BJ (cell line): ENCODE measurements at places on chromosomes 16 and 17. TPM values are rescaled to one million over a fixed set of nuclear protein-coding genes. Genes with fewer than 3 reads are reported as not detected.

The NOD2 gene
- not detected in 2 replicates for polyA plus RNA-seq

The ASGR1 gene
- 0.56 and 0.59 TPM in 2 replicates for polyA plus RNA-seq

The AIPL1 gene
- not detected in 2 replicates for polyA plus RNA-seq

The TMEM235 gene
- not detected in 2 replicates for polyA plus RNA-seq

The ESRP2 gene
- polyA plus RNA-seq: 0.04 TPM in 2 replicates

The ASGR2 gene
- polyA plus RNA-seq: not detected in 2 replicates

The SOST gene
- polyA plus RNA-seq: not detected in 2 replicates

The ST6GALNAC2 gene
- 0.72 and 0.89 TPM in 2 replicates for polyA plus RNA-seq

The UBB gene
- 3,195 and 3,417 TPM in 2 replicates for polyA plus RNA-seq

The STAT3 gene
- polyA plus RNA-seq: 62.0 and 74.4 TPM in 2 replicates

The CAVIN1 gene
- polyA plus RNA-seq: 607 and 734 TPM in 2 replicates

The CAPNS2 gene
- polyA plus RNA-seq: 0.12 TPM in 1 of 2 replicates, not detected in the other

The OR2C1 gene
- 0.17 TPM in 1 of 2 replicates, not detected in the other for polyA plus RNA-seq

The G6PC1 gene
- polyA plus RNA-seq: not detected in 2 replicates

The MYH3 gene
- polyA plus RNA-seq: 1.3 and 1.8 TPM in 2 replicates

The SOX8 gene
- 0.04 TPM in 2 replicates for polyA plus RNA-seq

The HIGD1B gene
- polyA plus RNA-seq: not detected in 2 replicates

The CACNB1 gene
- 6.6 and 8.5 TPM in 2 replicates for polyA plus RNA-seq

The TP53TG3F gene
- not detected in 2 replicates for polyA plus RNA-seq

The SHISA6 gene
- not detected in 2 replicates for polyA plus RNA-seq

The ATP2C2 gene
- not detected in 2 replicates for polyA plus RNA-seq

The C16orf89 gene
- not detected in 2 replicates for polyA plus RNA-seq

The ATF7IP2 gene
- 2.5 and 3.8 TPM in 2 replicates for polyA plus RNA-seq

The CES1 gene
- polyA plus RNA-seq: 0.39 and 0.69 TPM in 2 replicates

The GP2 gene
- polyA plus RNA-seq: not detected in 2 replicates

The KRT34 gene
- 151 and 156 TPM in 2 replicates for polyA plus RNA-seq

The MT4 gene
- polyA plus RNA-seq: not detected in 2 replicates

The PLA2G10 gene
- not detected in 2 replicates for polyA plus RNA-seq

The MYH2 gene
- 0.34 and 0.43 TPM in 2 replicates for polyA plus RNA-seq

The VMO1 gene
- polyA plus RNA-seq: 0.27 and 0.92 TPM in 2 replicates

The TNP2 gene
- polyA plus RNA-seq: not detected in 2 replicates

The POLR2A gene
- polyA plus RNA-seq: 21.5 and 27.7 TPM in 2 replicates

The KRT12 gene
- polyA plus RNA-seq: not detected in 2 replicates

The NACA2 gene
- 0.15 TPM in 1 of 2 replicates, not detected in the other for polyA plus RNA-seq

The BHLHA9 gene
- not detected in 2 replicates for polyA plus RNA-seq

The ATXN7L3 gene
- polyA plus RNA-seq: 47.0 and 53.9 TPM in 2 replicates

The TEKT1 gene
- not detected in 2 replicates for polyA plus RNA-seq

The KRT39 gene
- polyA plus RNA-seq: not detected in 2 replicates

The CLEC10A gene
- polyA plus RNA-seq: not detected in 2 replicates

The ABCC12 gene
- polyA plus RNA-seq: not detected in 2 replicates

The SLC5A11 gene
- not detected in 2 replicates for polyA plus RNA-seq

The AOC3 gene
- polyA plus RNA-seq: 0.10 and 0.22 TPM in 2 replicates

The SHISA9 gene
- polyA plus RNA-seq: not detected in 2 replicates

The DRG2 gene
- 28.8 and 36.4 TPM in 2 replicates for polyA plus RNA-seq

The TUFM gene
- 77.2 and 118 TPM in 2 replicates for polyA plus RNA-seq

The GRAP gene
- polyA plus RNA-seq: 0.05 and 0.06 TPM in 2 replicates

The HGS gene
- polyA plus RNA-seq: 67.2 and 110 TPM in 2 replicates

The HCRT gene
- not detected in 2 replicates for polyA plus RNA-seq
